ENCODE measurements at places on chromosomes 1 and 21.

GRCh38 chr1:216222288-216222687 is 201.0 kb downstream of the USH2A start:
- DNase-seq, result no peak

DNA sequence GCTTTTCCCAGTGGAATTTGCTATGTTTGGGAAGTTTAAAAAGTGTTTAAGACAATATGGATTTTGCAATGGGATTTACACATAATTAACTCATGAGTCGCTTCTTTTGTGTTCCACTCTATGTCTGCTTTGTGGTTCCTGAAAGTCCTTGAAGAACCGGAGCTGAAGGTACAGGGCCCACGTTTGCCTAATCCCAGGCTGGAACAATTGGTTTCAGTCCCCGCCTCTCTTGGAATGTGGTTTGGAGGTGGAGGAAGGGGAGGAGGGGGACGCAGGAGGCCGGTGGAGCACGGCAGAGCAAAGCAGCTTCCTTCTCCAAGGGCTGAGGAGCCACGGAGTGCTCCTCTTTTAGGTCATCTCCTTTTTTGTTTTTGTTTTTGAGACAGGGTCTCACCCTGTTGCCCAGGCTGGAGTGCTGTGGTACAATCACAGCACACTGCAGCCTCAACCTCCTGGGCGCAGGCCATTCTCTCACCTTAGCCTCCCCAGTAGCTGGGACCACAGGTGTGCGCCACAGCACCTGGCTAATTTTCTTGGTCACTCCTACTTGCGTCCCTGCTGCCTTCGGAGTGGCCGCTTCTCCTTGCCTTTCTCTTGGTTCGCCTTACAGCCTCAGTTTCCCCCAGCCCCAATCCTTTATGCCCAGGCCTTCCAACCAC is 129.5 kb upstream of the ERRFI1 start:
- no peak for DNase-seq

- no peak for DNase-seq
Observed at GRCh38 chr1:113057006-113057405, 16.0 kb upstream of the LRIG2 start.

DNA sequence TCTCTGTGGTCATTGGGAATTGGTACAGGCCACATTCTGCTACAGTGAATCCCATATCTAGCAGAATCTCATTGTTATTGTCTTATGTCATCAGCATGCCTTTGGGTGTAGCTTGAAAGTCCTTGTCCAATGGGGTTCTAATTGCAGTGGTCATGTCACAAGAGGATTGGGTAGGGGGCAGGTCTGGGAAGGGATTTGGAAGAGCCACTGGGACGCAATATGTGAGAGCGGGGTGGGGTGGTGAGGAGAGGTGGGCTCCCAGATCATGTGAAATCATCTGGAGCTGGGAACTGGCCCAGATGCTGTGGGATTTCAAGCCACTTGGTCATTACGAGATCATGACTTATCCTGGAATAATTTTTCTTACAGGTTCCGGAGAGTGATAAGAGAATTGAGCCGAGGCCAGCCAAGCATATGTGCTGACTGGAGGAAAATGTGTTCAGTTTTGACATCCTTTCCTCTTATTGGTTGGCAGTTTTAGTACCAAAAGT is 16.3 kb downstream of the CNIH3 start:
- DNase-seq, result no peak

DNA sequence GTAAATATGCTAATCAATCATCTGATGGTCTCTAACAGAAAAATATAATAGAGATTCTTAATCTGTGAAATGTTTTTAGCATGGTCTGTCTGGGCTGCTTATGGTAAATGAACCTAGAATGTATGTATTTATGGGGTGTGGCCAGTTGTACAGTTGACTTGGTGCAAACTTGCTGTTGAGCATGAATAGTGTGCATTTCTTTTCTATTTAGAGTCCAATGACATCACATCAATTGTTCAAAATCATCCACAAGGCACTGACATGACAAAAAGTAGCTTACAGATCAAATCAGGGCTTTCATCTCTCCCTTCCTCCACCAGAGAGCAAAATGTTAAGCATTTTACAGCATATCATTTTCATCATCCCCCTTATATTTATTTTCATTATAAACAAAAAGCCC is 1010.3 kb downstream of the KCNT2 start:
- DNase-seq, result no peak

GRCh38 chr1:29052941-29053340 is 70.8 kb downstream of the TMEM200B start:
- no peak for DNase-seq

GRCh38 chr1:216903382-216903740 is 180.1 kb upstream of the ESRRG start:
- no peak for DNase-seq

DNA sequence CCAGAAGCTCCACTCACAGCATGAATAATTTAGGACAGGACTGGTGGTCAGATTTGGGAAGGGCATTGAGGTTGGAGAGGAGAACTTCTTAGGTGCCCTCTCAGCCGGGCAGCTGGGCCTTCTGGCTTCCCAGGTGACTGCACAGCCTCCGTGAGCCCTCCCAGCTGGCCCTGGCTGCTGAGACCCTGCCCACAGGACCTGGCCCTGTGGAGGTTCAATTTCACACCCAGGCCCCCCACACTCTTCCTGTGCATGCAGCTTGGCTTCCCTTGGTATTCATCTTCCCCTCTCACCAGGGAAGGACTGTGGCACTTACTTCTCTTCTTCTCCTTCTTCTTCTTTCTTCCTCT is 50.6 kb downstream of the NDUFS5 start:
- no peak for DNase-seq

- DNase-seq, result no peak
Observed at GRCh38 chr1:234975122-234975940, 153.3 kb downstream of the TOMM20 start.

GRCh38 chr1:22717037-22717760 is 6.6 kb downstream of the EPHB2 start:
- no peak for DNase-seq

GRCh38 chr1:30652152-30652841 is 71.1 kb downstream of the MATN1 start:
- DNase-seq, result no peak

DNA sequence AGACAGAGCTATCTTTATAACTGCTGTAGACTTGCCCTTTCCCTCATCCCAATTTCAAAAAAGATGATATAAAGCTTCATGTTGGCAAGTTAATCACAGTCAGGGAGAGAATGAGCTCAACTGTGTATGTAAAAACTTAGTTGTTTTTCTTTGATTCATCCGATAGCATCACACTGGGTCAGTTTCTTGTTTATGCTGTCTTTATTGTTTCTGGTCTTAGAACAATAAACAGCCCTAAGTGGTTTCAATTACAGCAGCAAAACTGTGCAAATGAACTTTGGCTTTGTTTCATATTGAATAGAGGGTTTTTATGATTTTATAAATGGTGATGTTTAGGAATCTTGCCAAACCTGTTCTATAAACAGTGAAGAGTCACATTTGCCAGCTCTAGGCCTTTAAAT is 423.8 kb upstream of the CXADR start:
- no peak for DNase-seq

- DNase-seq, result peak; percentile 68
Observed at GRCh38 chr1:154759196-154759595, 110.9 kb downstream of the KCNN3 start.

GRCh38 chr1:8398677-8399076 is 80.8 kb downstream of the SLC45A1 start:
- DNase-seq, result no peak

- no peak for DNase-seq
Observed at GRCh38 chr1:210654176-210654981, 325.7 kb downstream of the HHAT start.

DNA sequence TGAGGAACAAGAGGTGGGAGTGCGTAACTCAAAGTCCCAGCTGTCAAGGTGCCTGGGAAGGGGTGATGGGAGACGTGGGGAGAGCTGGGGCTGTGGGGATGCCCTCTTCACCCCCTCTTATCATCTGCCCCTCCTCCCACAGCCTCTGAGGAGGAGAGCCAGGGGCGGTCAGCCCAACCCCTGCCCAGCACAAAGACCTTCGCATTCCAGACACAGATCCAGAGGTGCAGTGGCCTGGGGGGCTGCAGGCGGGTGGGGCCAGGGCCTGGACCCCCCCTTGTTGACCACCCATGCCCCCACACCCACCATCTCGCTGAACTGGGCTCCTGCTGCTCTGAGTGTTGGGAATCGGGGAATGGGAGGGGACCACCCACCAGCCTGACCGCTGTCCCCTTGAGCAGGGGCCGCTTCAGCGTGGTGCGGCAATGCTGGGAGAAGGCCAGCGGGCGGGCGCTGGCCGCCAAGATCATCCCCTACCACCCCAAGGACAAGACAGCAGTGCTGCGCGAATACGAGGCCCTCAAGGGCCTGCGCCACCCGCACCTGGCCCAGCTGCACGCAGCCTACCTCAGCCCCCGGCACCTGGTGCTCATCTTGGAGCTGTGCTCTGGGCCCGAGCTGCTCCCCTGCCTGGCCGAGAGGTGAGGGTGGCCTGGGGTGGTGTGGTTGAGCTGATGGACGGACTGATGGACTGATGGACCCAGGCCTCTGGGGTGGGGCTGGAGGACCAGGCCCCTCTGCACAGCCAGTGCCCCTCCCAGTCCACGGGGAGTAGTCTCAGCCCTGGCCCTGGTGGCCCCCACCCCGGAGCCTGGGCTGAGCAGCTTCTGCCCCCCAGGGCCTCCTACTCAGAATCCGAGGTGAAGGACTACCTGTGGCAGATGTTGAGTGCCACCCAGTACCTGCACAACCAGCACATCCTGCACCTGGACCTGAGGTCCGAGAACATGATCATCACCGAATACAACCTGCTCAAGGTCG is 29.7 kb downstream of the TRIM11 start:
- DNase-seq, result no peak

GRCh38 chr1:99811747-99812146 is 38.4 kb upstream of the AGL start:
- no peak for DNase-seq

All from stimulated activated CD8-positive, alpha-beta memory T cell treated with anti-CD3 and anti-CD28 coated beads, Interleukin-15, amount 100 ng/mL, for 48 hours (primary cell).